ENCODE measurements at places on chromosomes 2 and 18.

DNA sequence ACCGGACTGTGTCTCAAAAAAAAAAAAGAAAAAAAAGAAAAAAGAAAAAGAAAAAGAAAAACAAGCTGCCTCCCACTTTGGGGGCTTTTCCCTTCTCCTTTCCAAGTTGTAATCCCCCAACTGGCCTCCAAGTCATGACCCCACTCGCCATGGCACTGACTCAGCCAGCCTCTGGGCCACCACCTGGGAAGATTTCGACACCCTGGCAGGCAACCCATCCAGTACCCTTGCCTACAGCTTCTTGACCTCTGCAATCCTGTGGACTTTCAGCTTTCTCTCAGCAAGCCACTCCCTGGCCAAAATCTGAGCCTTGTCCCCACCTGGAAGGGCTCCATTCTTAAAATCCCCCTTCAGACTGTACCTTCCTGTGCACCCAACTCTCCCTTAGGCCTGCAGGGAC is 22.3 kb upstream of the FOSL2 start:
- no peak for DNase-seq

DNA sequence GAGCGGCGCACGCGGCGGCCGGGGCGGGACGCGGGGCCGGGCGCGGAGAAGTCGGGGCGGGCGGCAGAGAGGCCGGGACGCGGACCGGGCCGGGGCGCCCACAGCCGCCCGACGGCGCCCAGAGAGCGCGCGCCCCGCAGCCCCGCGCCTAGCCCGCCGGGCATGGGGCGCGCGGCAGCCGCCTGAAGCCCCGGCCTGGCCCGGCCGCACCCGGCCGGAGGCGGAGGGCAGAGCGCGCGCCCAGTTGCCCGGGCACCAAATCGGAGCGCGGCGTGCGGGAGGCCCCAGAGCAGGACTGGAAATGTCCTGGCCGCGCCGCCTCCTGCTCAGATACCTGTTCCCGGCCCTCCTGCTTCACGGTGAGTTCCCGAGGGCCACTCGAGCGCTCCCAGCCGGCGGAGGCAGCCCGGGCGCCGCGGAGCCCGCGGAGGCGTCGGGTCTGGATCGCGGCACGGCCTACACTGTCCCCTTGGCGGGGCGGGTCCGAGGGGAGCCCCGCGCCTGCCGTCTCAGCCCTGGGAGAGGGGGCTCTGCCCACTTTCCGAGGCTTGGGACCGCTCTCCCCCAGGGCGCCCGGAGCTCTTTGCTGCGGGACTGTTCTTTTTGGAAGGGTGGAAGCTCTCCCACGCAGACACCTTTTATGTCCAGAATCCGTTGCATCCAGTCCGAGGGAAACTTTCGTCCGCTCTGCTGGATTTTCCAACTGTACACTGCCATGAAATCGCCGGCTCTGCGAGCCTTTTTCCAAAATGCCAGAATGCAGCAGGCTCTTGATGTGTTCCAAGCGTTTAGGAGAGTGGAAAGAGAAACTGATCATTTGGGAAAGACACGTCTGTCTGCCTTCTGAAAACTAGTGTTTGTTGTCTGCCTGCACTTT is 484 bp downstream of the APCDD1 start:
- peak; percentile 43 for DNase-seq

DNA sequence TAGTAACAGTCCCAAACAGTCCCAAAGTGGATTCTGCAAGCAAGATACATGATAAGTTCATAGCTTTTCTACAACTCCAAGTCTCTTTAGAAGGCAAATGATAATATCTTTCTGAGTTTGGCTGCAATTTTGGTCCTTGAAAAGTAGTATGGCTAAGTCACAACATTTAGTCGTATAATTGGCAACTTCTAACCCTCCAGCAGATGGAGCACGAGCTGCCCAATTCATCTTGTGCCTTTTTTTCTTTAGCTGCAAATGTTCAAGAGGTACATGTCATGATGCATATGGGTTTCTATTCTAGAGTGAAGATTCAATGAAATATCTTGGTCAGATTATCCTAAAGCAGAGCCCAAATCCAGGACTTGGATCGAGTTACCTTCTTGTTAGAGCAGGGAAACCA is 127.0 kb upstream of the KLHL14 start:
- DNase-seq, result no peak

DNA sequence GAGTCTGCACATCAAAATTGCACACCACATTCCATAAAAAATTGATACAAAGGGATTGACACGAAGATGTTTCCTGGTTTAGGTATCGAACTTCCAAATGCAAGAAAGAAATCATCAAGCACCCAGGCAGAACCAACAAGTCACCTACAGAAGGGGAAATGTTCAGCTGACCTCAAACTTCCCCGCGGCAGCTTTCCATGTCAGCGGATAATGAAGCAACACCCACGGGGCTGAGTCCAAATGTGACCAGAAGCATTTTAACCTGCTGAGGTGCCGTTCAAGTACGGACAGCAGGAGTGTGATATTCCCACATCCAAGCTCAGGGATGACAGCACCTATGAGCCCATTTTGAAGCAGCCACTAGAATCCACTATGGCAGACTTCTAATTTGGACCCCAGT is 124.9 kb downstream of the GALNT14 start:
- DNase-seq, result no peak

- DNase-seq, result no peak
Observed at GRCh38 chr2:179636995-179637394, 224.4 kb downstream of the ZNF385B start.

GRCh38 chr18:74790451-74790850 is 192.8 kb downstream of the ZNF407 start:
- no peak for DNase-seq

DNA sequence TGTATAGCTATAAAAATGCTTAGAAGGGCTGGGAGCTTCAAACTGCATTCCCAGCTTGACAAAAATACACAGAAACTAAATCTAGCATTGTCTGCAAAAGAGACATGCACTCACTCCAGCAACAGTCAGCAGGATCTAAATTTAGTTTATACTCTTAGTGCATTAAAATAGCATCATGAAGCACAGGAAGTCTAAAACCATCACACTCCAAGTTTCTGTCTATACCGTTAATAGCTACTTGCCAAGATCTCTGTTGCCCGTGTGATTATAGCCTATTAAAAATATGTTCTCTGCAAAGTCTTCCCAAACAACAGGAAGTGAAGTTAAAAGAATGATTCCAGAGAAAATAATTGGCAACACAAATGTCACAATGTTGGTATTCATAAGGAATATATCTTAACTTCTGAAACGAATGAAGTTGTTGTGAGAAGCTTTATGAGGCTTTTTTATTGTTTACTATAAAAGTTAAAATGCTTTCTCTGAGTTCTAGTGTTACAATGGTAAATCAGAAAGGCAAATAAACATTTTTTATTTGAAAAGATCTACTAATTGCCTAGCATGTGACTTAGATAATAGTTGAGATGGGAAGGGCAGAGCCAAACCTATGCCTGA is 184.2 kb downstream of the ZNF385B start:
- DNase-seq, result no peak

GRCh38 chr2:239727182-239727775 is 297.9 kb downstream of the NDUFA10 start:
- no peak for DNase-seq

GRCh38 chr2:240624950-240625621 is at the start of gene GPR35:
GPR35 (plus strand) TSS chr2:240625480; CDS start chr2:240629953, 4,473 bp downstream.
- no peak for DNase-seq

- DNase-seq, result no peak
Observed at GRCh38 chr2:152452256-152452973, 117.4 kb downstream of the FMNL2 start.

- DNase-seq, result no peak
Observed at GRCh38 chr18:7830468-7830867, 263.4 kb downstream of the PTPRM start.

- no peak for DNase-seq
Observed at GRCh38 chr2:28068088-28068487, 177.6 kb downstream of the BABAM2 start.

GRCh38 chr2:202149936-202150335 is 76.9 kb downstream of the KIAA2012 start:
- DNase-seq, result no peak

DNA sequence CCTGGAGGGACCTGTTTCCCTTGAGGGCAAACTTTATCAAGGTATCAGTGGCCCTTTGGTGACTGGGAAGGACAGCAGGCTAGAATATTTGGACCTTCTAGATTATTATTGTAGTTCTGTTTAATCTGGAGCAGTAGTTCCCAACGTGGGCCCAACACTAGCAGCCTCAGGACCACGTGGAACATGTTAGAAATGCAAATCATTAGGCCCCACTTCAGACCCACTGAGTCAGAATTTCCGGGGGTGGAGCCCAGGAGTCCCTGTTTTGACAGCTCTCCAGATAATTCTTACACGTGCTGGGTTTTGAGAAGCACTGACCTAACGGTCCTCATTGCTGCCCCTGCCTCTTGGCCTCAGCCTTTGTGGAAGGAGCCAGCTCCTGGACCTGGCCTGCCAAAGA is 25.5 kb upstream of the DYNC2LI1 start:
- no peak for DNase-seq

- no peak for DNase-seq
Observed at GRCh38 chr2:195648787-195649186, 8.2 kb upstream of the SLC39A10 start.

GRCh38 chr2:62338111-62338510 is 142.2 kb downstream of the B3GNT2 start:
- DNase-seq, result no peak

DNA sequence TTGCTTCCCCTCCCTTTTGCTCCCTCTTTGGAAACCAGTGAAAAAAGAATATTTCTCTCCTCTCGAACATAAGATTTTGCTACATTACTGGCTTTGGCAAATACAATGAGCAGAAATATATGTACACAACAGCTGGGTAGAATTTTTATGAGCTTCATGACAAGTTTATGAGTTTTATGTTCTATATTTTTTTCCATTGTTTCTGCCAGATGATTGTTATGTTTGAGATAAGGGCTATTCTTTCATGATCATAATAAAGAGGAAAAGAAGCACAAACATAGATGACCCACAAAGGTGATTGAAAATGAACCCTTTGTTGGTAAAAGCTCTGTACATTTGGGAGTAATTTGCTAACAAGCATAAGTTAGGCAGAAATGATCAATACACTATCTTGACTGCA is 14.8 kb upstream of the TFPI start:
- DNase-seq, result no peak

DNA sequence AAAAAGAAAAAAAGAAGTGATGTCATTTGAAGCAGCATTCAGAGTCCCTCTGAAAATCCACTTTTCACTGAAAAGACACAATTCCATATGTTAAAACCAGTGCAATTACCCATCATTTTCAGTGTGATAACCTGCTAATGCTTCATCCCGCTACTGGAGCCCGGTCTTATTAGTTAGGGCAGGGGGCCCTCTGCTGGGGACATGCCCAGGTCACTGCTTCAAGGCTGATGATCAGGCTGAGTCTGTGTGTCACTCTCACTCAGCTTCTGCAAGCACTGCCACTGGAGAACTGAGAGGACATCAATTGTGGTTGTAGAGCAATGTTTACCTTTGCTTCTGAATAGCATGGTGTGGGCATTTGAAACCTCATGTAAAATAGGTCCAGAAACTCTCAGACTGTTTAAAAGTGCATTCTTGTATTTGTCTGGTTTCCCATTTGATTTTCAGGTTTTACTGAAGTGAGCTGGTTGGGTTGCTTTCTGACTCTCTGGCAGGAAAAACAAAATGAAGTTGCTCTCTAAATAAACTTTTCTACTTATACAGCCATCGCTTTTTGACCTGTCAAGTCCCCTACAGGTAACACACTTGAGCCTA is 49.2 kb upstream of the NXPH2 start:
- DNase-seq, result peak; percentile 43

DNA sequence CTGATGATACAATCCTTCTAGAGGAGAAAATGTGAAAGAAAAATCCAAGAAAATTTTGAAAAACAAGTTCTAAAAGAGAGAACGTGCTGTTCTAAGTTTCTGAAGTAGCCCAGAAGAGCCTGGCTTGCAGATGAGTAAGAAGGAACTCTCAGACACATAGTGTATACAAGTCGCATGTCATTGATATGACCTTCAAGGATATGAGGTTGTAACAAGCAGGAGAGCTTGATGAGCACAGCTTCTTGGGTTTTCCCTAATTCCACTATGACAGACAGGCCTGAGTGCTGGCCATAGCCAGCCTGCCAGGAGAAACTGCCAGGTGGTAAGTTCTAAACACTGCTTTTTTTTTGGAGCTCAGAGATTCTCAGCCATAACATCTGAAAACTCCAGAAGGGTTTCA is 235.7 kb upstream of the SIX2 start:
- DNase-seq, result no peak

GRCh38 chr2:20384953-20385352 is 34.3 kb upstream of the PUM2 start:
- no peak for DNase-seq

GRCh38 chr18:63079114-63079513 is 240.5 kb downstream of the BCL2 start:
- DNase-seq, result no peak

GRCh38 chr18:77635858-77636257 is 386.2 kb downstream of the GALR1 start:
- DNase-seq, result no peak

GRCh38 chr2:66497431-66498288 is 62.7 kb downstream of the MEIS1 start:
- DNase-seq, result no peak

- DNase-seq, result no peak
Observed at GRCh38 chr2:226153553-226153952, 646.1 kb downstream of the IRS1 start.

DNA sequence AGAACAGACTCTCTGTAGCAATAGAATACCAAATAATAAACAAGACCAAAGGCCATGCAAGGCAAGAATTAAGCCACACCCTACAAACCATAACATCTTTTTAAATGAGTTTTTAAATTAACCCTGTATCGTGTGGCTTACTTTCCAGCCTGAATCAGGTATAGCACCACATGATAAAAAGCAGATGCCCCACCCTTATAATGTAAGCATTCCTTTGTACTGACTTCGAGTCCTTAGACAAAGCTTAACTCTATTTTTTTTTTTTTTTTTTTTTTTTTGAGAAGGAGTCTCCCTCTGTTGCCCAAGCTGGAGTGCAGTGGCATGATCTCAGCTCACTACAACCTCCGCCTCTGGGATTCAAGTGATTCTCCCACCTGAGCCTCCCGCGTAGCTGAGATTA is 1.7 kb upstream of the C2orf42 start:
- DNase-seq, result no peak

DNA sequence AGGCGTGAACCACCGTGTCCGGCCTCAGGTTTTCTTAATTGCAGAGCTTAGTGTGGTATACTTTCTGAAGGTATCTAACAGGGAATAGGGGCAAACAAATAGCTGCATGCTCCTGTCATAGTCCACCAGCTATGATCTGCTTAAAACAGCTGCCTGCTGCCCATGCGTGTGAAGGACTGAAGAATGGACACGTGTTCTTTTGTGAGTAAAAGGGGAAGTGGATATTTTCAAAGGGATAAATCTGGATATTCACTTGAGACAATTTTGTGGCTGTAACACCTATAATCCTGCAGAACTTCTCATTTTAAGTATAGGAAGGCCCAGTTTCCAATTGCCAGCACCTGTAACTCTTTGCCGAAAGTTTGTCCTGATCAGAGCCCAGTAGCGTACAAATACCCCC is 44.7 kb downstream of the TRPM8 start:
- DNase-seq, result no peak

GRCh38 chr2:51813247-51813646 is 781.3 kb upstream of the NRXN1 start:
- no peak for DNase-seq

- no peak for DNase-seq
Observed at GRCh38 chr2:216231867-216232266, 122.7 kb downstream of the XRCC5 start.

GRCh38 chr18:47909484-47909883 is 21.0 kb downstream of the SMAD2 start:
- DNase-seq, result no peak

- no peak for DNase-seq
Observed at GRCh38 chr2:239894276-239894675, 130.9 kb downstream of the NDUFA10 start.

- peak; percentile 49 for DNase-seq
Observed at GRCh38 chr2:119476301-119477112, 44.9 kb downstream of the TMEM37 start.

Measured in progenitor cell of endocrine pancreas (in vitro differentiated cells).